Dermis blood vessel endothelial cell (primary cell): ENCODE measurements at places on chromosomes 5 and 9. TPM values are rescaled to one million over a fixed set of nuclear protein-coding genes. Genes with fewer than 3 reads are reported as not detected.

SPOCK1 gene
- 1.0 and 7.0 TPM in 2 replicates for total RNA-seq

GRCh38 chr5:144089401-144090021, 80.9 kb downstream of the YIPF5 start:
- DNase-seq: no peak

DNA sequence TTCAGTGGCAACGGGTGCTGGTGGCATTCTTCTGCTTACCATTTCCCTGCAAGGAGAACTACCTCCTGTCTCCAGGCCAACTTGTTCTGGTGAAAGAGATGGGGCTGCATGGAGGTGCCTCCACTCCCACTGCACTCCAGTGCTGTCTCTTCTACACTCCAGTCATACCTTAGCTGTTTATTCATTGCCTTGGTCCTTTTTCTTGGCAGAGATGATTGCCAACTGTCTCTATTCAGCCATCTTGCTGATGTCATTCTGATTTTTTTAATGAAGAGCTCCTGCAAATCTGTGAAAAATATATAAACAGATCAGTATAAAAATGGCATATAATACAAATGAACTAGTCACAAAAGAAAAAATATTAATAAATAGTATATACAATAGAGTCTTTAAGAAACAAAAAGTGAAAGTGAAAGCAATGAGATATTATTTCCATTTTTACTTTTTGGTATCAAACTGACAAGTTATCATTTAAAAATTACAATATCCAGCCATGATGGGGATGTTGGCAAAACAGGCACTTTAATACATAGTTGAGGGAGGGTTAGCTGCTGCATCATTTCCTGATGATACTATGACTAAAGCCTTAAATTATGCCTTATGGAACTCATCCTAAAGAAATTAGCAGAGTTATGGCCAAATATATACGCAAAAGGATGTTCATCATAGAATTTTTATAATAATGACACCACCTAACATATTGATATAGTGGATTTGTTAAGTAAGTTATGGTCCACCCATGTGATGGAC, 109.4 kb downstream of the CARTPT start:
- DNase-seq: peak; percentile 13

- DNase-seq: no peak
These were observed 19.6 kb downstream of the PRUNE2 start for GRCh38 chr9:76886318-76886717.

- DNase-seq: no peak
These were observed 316.3 kb upstream of the MEF2C start for GRCh38 chr5:89199306-89199705.

GRCh38 chr5:75522025-75522424, 10.3 kb downstream of the POLK start:
- no peak for DNase-seq

GRCh38 chr5:88405783-88406182, 137.1 kb upstream of the TMEM161B start:
- no peak for DNase-seq

DNA sequence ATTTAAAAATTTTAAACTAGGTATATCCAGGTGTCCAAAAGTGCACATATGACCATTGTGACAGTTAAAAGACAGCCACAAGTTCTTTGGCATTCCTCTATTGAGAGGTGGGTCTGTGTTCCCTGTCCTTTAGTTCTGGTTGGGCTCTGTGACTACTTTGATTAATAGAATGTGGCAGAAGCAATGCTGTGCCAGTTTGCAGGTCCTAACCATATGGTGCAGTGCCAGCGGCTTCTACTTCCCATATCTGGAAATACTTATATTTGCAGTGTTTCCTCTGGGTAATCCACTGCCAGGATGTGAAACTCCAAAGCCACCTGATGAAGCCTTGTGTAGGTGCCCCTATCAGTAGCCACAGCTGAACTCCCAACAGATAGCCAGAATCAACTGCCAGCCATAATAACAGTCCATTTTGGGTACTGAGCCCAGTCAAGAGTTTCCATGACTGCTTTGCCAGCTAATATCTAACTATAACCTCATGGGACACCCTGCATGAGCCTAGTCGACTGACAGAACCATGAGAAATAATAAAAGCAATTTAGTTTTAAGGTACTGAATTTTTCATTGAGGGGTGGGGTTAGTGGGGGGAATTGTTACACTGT, 361.0 kb upstream of the SEMA6A start:
- no peak for DNase-seq

GRCh38 chr9:97703437-97704344, 6.6 kb upstream of the XPA start:
- DNase-seq: peak; percentile 76

GRCh38 chr9:113682297-113682771, 193.8 kb upstream of the ZNF618 start:
- DNase-seq: peak; percentile 93

QRFP gene
- not detected in 2 replicates for total RNA-seq

- no peak for DNase-seq
These were observed 219.1 kb upstream of the PCSK5 start for GRCh38 chr9:75671354-75671753.

SKP1 gene
- 172 and 393 TPM in 2 replicates for total RNA-seq

GRCh38 chr5:160438316-160439204, 16.9 kb downstream of the PTTG1 start:
- peak; percentile 80 for DNase-seq

DNA sequence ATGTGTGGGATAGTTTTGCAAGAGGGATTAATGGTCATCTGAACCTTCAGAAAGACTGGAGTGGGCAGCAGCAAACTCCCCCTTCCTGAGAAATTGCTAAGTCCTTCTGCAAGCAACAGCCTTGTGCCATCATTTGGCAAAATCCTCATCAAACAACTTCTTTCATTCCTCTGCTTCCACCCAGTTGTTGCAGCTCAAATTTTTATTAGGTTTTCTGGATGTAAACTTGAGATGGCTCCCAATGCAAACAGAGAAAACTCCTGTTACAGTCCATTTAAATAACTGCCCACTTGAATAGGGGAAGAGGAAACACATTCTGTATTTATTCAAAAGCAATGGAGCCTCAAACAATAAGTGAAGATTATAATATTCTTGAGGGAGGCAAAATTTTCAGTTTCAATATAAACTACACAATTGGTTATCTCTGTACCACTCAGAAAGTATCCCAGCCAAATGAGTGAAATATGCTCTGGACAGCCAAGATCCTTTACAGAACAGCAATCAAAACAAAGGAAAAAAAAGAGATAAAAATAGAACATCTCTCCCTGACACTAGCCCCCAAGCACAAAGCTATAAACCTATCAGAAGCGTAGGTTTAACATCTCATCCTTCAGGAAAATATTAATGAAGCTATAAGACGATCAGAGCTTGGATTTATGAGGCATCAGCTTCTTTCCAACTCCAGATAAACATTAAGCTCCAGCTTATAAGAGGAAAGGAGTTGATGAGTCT, 17.3 kb upstream of the DAP start:
- DNase-seq: no peak

GRCh38 chr9:22169243-22169642, 160.1 kb upstream of the CDKN2B start:
- no peak for DNase-seq

DNA sequence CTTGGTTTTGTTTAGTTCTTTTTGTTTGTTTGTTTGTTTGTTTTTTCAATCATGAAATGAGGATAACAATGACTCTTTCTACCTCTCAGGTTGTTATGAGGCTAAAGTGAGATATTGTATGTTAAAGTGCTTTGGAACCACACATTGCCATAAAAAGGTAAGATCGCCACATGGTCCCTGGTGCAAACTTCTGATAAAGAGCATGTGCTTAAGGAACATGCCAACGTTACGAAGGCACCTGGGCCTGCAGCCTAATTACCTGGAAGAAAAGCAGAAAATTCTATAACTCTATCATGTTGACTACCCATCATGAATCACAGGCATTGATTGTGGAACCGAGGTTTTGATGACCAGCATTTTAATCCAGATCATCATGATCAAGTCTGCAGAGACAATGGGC, 151.8 kb downstream of the DROSHA start:
- DNase-seq: no peak

DNA sequence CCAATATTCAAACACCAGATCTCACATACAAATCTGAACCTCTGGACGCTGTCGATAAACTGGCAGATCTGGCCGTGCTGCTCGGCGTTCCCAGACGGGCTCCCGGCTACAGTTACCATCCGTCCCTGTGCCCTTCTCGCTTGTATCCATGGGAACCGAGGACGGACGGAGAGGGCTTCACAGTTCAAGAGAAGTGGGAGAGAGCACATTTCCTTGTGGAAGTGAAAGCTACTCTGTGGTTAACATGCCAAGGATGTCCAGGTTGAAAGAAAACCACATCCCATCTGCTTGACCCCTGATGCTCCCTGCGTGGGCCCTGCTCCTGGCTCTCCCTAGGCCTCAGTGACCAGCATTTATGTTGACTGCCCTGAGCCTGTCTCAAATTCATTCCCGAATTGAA, 6.3 kb upstream of the DBN1 start:
- no peak for DNase-seq
